ENCODE measurements at places on chromosomes 2 and 18.

DNA sequence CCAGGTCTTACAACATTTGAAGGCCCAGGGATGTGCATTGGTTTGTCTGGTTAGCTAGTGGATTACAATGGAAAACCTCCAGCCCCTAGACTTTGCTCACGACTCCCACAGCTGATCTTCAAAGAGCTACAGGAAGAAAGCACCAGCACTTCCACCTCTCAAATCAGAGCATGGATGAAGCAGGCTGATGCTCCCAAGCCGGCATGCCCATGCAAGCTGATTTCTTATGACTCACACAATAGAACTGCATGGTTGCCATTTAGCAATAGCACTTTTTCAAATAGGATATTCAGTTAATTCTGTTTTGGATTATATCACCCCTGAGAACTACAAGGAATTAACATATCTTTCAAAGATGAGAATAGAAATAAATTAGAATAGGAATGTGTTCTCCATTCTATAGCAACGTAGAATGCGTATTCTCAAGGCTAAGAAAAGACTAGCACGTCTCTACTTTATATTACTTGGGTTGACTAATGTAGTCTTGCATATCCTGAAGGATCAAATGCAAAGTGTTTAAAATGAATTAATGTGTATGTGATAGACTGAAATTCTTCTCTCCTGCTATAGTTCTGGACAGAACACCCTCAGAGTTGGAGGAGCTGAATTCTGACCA lies 292.4 kb downstream of the TRIB2 start:
- no peak for DNase-seq

DNA sequence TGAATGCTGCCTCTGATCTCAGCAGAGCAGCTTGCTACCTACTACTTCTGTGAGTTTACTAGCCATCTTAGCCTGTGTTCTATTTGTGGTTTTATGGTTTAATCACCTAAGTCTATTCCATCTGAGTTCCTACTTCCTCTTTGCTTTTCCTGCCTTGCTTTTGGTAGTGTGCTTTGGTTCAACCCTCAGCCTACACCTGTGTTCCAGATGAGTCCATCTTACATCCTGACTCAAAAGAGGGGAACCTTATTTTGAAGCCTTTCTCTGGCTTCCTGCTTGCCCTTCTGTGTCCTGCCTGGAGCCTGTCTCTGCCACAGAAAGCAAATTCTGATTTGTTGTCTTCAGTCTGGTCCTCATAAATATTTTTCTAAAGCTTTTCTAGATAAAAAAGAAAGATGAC lies 530.3 kb upstream of the MEX3C start:
- DNase-seq = no peak

DNA sequence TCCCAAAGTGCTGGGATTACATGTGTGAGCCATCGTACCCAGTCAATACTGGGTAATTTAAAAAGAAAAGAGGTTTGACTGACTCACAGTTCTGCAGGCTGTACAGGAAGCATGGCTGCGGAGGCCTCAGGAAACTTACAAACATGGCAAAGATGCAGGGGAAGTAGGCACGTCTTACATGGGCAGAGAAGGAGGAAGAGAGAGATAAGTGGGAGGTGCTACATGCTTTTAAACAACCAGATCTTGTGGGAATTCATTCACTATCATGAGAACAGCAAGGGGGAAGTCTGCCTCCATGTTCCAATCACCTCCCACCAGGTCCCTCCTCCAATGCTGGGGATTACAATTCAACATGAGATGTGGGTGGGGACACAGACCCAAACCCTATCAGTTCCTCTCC lies 192.5 kb downstream of the ATAD2B start:
- no peak for DNase-seq

DNA sequence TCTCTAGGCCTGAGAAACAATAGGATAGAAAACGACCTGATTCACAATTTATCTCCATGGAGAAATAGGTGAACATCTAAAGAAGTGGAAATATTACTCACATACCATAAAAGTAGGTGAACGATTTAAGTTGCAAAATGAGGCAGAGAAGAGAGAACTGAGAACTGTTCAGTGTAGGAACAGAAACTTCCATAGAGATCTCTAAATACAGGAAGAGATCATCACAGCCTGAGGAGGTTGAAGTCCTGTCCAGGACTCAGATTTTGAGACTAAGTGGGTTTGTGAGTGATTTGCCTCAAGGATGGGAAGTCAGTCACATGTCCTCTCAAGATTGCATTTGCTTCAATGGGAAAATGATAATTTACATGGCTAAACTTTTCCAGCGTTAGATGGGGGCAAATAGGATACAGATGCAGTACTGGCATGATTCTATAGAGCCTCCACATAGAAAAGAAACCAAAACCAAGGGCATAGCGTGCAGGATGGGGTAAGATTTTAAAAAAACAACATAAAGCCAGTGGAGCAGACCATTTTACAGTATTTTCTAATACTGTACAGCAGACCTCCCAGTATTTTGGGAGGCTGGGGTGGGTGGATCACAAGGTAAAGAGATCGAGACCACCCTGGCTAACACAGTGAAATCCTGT lies 68.8 kb downstream of the MEP1B start:
- DNase-seq = no peak

DNA sequence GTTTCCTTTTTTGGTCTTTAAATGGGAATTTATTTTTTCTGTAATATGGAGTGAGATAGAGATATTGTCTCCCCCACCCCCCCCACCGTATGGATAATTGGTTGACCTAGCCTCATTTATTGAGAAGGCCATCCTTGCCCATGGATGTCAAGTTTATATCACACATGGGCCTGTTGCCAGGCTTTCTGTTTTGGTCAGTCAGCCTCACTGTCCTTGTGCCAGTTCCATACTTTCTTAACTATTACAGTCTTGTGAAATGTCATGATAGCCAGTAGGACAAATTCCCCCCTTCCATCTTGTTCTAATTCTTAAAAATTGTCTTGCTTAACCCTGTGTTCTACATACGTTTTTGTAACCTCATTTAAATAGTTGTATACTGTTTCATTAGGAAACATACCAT lies 12.5 kb downstream of the BABAM2 start:
- no peak for DNase-seq

DNA sequence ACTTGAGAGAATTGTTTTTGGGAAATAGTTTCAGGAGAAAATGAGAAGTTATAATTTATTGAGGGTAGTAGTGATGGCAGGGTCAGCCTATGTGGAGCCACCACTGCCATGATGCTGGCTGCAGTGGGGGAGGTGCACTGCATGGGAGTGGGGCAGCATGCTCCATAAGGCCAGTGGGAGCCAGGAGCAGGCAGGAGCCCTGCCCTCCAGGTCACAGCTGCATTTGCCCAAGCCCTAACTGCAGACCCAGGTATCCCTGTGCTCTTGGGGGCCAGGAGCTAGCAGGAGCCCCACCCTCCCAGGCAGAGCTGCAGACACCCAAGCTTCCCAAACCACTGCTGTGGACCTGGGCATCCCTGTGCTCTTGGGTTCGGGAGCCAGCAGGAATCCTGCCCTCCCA lies 757.3 kb upstream of the CRIM1 start:
- DNase-seq = no peak

- DNase-seq = no peak
Measured at GRCh38 chr2:206728277-206729199, 10.3 kb upstream of the DYTN start.

DNA sequence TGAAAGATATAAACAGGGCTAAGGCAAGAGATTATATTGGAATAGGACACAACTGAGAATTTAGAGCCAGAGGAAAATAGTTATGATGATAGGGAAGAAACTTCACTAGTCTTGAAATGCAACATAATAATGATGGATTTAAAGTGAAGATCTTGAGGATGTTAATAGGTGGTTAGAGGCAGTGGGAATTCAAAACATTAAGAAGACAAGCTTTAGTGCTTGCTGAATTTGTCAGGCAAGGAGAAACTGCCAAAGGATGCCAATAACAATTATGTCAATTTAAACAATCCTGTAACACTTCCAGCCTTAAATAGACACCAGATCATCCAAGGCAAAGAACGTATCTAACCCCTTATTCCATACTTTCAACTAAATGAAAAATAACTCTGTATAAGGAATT lies 330.1 kb downstream of the ERBB4 start:
- no peak for DNase-seq

GRCh38 chr2:137117385-137117784 lies 352.0 kb downstream of the THSD7B start:
- DNase-seq = no peak

GRCh38 chr2:86370579-86370978 lies 33.2 kb upstream of the REEP1 start:
- DNase-seq = no peak

GRCh38 chr2:135996304-135996703 lies 10.9 kb upstream of the DARS1 start:
- no peak for DNase-seq

DNA sequence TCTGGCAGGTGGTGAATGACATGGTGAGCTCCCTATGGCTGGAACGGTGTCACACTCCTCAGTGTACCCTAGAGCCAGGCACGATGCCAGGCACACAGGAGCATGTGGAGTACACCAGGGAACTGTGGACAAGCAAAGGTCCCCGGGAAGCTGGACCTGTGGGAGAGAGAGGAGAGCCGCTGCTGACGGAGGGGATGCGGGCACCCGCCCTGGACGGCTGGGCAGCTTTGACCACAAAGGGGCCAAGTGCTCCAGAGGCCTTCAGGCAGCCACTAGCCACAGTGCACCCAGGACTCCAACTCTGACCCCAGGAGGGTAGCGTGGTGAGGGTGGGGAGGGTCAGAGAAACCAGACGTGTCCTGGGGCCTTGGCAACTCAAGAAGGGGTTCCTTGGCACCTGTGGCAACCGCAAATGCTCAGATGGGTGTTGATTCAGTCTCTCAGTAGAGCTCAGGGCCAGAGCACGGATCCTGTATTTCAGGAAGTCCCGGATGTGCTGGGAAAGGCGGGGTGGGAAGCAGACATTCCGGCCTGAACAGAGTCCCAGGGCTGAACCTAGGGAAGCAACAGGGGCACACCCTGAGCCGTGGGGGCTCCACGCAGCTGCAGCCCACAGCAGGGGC lies 2.3 kb upstream of the MAB21L4 start:
- DNase-seq = no peak

GRCh38 chr18:10878703-10879102 lies 270.7 kb downstream of the PIEZO2 start:
- DNase-seq = no peak

DNA sequence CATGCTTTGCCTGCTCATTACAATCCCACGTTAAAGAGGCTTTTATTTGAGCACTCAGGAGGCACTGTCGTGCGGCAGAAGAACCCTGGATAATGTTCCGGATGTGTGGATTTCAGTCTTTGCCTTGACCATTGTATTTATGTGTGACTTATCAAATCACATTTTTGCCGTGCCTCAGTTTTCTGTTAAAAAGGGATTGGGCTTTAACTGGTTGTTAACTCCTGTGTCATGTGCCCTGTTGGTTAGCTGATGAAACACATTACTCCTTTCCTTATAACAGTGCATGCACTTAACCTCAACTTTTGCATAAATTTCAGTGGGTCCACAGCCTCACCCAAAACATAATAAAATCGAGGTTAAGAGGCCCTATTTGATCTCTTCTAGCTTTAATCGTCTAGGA lies 52.7 kb downstream of the NAB1 start:
- DNase-seq = no peak

- no peak for DNase-seq
Measured at GRCh38 chr2:43774617-43775016, 778 bp downstream of the DYNC2LI1 start.

DNA sequence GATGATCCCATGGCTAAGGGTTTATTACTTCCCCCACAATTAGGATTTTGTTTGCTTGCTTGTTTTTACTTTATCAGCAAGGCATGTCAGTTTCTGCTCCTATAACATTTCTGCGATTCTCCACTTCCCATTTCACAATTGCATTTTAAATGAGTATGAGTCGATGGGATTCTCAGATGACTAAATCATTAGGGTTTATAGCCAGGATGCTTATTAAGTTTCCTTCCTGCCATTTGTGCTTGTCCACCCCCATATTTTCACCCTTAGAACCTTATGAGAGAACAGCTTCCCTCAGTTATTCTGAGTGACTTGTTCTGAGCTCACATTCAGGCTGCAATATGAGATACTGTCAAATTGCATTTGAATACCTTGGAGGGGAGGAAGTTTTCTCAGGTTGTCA lies 37.9 kb upstream of the C1GALT1C1L start:
- DNase-seq = no peak

DNA sequence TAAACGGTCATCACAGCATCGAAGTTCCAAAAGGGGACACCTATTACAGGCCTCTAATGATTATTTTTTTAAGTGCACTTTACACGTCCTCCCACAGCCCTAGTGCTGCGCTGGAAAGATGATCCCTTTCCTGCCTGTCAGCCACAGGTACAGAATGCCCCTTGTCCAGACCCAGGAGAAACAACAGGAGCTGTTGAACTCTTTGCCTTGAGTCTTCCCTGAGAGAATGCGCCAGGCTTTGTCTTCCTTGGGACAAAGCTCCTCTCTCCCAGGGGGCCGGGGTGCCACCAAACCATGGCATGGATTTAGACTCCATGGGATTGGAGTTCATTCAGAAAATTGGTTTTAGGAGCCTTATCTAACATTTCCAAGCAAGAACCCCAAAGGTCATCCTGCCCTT lies 319.0 kb upstream of the SOX11 start:
- no peak for DNase-seq

DNA sequence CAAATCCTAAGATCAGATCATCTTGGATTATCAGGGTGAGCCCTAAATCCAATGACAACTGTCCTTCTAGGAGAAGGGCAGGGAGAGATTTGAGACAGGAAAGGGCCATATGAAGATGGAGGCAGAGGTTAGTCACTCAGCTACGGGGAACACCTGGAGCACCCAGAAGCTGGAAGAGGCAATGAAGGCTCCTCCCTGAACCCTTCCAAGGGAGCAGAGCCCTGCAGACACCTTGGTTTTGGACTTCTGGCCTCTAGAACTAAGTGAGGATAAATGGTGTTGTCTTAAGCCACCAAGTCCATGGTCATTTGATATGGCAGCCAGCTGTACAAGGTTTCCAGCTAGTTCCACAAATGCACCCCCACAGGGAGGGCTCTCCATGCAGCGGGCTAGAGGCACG lies 6.9 kb upstream of the PTPN2 start:
- DNase-seq = no peak

GRCh38 chr2:111975819-111976218 lies 77.4 kb downstream of the MERTK start:
- DNase-seq = no peak

GRCh38 chr2:95359501-95359930 lies 43.0 kb upstream of the FAHD2A start:
- DNase-seq = no peak

GRCh38 chr2:162062559-162062958 lies 11.5 kb downstream of the DPP4 start:
- DNase-seq = no peak

DNA sequence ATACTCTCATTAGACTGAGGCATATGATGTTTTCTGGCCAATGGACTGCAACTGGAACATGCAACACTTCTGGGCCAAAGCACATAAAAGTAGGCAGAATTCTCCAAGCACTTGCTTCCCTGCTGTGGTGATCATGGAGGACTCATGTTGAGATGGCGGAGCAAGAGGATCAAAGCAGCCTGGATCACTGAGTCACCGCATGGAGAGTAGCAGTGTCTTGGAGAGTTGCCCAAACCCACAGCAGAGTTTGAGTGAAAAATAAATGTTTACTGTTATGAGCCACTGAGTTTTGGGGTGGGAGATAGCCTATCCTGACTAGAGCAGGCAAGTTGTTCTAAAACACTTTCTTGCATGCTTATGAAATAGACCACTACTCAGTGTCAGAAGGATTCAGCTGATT lies 359.5 kb downstream of the ZNF521 start:
- DNase-seq = no peak

GRCh38 chr2:100976645-100977391 lies 25.3 kb upstream of the RPL31 start:
- DNase-seq = no peak

- DNase-seq = no peak
Measured at GRCh38 chr18:77597726-77598125, 348.1 kb downstream of the GALR1 start.

All from activated CD8-positive, alpha-beta memory T cell treated with anti-CD3 and anti-CD28 coated beads for 4 hours (primary cell).